ENCODE measurements at places on chromosomes 16 and 17. TPM values are rescaled to one million over a fixed set of nuclear protein-coding genes. Genes with fewer than 3 reads are reported as not detected.
A peak's percentile ranks its signal among the peaks of the same experiment; 100 is the strongest.

DNA sequence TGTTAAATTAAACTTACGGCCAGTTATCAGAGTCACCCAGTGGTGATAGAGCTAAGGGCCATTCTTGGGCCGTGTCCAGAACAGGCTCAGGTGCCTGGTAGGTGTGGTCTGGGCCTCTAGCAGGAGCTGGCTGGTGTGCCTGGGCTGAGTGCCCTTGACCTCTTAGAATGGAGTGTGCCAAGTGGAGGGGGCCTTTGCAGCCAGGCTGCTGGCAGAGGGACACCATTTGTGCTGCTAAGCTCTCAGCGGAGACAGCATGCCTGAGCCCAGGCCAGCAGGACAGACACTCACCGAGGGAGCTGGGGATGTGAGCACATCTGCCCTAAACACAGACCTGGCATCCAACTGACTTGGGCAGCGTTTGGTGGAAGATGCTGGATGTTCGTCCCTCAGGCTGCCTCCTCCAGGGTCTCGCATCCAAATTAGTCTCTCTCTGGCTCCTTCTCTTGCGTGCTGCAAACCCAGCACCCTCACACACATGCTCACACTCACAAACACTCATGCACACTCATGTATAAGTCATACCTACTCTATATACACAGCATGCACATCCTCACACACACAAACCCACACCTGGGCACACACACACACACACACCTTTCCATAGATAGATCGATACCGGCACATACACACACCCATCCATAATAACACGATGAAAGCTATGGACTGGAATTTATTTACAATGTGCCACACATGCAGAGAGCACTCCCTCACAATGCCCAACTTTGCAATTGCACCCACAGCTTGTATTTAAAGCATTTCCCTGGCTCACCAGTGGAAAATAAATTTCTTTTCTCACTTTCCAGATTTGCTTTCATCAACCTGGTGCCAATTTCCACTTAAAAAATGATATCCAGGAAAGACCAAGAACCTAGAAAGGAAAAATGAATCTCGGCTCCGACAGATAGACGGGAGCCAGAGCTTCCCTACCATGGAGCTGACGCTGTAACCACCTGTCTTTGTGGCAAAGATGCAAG is 33.6 kb upstream of the CDH5 start:
- DNase-seq = no peak

- DNase-seq = no peak
Measured at GRCh38 chr17:63701868-63702720, 2.2 kb upstream of the LIMD2 start.

- no peak for DNase-seq
Measured at GRCh38 chr16:11302977-11303376, 21.8 kb upstream of the PRM1 start.

DNA sequence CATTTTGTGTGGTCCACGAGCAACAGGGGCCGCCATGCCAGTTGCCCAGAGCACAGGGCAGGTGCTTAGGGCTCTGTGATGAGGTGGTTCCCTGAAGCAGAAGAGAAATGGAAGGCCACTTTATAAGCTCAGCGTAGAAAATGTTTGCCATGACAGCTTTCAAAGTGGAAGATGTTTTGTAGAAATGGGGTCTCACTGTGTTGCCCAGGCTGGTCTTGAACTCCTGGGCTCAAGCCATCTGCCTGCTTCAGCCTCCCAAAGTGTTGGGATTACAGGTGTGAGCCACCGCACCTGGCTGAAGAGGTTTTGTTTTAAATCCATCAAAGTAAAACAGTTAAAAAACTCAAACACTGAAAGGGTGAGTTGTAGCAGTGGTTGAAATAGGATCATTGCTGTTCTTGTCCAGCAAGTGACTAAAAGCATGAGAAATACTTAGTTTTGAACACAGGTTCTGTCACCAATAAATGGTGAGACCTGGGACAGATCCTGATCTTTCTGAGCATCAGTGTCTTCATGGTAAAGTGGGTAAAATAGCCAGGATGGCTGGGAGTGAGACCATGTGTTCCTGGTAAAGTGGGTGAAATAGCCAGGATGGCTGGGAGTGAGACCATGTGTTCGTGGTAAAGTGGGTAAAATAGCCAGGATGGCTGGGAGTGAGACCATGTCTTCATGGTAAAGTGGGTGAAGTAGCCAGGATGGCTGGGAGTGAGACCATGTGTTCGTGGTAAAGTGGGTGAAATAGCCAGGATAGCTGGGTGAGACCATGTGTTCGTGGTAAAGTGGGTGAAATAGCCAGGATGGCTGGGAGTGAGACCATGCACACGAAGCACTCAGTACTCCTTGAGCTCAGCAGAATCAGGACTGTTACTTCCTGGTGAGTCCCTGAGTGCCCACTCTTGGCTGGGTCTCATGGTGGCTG is 46.0 kb downstream of the BANP start:
- DNase-seq = no peak

DNA sequence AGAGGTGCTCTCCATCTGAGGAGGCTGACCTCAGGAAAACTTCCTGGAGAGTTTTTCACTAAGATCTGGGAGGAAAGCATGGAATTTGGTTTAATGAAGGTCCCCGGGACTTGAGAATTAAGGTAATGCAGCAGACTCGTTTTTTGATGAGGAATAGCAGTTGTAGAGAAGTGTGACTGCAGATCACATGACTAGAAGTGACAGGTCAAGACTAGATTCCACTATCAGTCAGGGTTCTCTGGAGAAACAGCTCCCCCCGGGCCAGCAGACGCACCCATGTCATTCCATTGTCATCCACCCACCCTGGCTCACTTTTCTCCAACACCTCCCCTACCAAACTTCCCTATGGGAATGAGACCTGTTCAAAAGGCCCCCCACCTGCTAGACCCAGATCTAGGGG is 1.9 kb upstream of the DHRS13 start:
- no peak for DNase-seq

GRCh38 chr17:32810690-32811089 is 66.2 kb downstream of the MYO1D start:
- DNase-seq = no peak

DNA sequence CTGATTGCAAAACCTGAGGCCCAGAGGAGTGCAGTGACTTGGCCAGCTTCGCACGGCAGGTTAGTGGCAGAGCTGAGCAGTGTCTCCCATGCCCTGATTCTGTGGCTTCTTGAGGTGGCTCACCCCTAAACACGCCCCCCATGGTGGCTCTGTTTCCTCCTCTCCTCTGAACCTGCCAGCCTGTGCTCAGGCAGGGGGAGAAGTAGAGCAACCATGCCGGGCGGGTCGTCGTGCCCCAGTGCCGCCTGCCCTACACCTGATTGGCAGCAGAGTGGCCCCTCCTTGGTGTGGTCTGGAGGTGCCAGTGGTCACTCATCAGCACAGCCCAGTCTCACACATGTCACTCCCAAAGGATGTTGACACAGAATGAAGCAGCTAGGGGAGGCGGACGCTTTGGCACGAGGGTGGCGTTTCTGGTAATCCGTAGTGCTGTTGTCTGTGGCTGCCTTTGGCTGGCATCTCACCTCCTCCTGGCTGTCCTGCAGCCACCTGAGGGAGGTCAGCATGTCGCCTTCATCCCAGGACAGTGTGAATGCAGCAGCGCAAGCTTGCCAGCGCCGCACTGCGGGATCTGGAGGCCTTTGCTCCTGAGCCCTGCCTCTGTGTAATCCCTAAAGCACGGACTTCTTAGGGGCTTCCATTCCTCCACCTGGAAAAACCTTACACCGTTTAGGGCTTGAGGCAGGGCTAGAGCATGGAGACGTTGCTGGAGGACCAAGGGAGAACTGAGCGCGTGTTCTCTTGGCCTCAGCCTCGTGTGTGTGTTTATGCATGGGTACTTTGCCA is 294.7 kb downstream of the SEC14L1 start:
- no peak for DNase-seq

DNA sequence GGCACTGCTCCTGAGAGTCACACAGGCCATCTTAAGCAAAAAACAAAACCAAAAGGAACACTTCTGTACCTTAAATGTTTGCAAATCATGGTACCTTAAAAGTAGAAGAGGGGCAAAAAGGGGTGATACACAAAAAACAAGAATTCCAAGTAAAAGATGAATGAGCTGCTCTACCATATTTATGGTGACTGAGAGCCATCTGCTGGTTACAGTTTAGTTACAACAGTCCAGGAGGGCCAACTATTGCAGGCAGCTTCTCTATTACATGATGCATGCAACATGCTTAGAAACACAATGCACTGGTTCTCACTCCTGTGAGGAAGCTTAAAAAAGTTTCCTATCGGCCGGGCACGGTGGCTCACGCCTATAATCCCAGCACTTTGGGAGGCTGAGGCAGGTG is 53.5 kb downstream of the STX8 start:
- peak; percentile 53 for DNase-seq

- peak; percentile 64 for DNase-seq
Measured at GRCh38 chr17:7835814-7836595, 2.0 kb downstream of the KDM6B start.

GRCh38 chr17:58531661-58532554 is 17.5 kb upstream of the MTMR4 start:
- DNase-seq = peak; percentile 48

DNA sequence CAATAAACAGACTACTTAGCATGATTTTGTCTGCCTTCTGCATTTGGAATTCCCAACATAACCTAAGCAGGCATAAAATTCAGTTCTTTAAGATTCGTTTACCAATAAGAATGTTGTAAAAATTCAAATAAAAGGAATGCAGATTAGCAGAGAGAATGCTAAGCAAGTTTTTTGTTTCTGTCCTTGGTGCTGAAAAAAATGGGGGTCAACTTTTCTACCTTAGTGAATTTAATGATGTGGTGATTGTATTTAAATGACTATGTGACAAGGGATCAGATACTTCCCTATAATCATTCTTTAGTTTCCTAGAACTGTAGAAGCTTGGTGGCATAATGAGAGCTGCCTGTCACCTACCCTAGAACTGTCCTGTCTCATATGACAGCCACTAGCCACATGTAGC is 159.5 kb downstream of the RBFOX1 start:
- no peak for DNase-seq

GRCh38 chr16:2535625-2536013 is 2.2 kb upstream of the PDPK1 start:
- peak; percentile 93 for DNase-seq

DNA sequence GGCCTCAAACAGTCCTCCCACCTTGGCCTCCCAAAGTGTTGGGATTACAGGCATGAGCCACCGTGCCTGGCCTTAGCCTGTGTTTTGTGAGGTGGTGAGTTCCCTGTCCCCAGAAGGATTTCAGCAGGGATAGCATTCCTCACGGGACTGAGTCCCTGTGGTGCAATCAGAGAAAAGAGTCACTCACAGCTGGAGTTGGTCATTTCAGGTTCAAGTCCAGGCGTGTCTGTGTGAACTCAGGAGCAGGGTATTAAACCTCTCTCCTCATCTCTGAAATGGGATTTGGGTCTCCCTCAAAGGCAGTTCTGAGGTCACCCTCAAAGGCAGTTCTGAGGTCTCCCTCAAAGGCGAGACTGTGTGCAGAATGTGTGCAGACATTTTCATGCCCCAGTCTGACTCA is 28.6 kb downstream of the NPTX1 start:
- no peak for DNase-seq

DNA sequence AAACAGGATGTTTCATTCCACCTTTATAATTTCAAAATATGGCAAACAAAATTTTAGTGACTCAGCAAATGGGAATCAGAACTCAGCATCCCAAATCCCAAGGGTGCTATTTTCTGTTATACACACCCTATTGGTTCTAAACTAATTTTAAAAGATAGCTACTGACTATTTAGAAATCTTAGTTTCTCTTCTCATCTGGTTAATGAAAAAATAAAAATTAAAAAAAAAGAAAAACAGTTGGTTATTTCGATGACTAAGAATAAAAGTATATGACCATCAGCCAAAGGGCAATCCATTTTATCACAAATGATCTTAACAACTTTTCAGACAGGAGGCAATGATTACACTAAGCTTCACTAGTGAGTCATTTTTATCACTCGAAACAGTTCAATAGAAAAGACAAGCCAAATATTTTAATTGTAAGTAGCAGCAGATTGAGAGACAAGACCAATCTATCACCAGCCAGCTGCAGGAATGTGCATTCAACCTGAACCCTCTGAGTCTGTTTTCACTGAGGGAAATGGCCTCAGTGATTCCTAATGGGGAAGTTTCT is 15.2 kb downstream of the PHLPP2 start:
- peak; percentile 82 for DNase-seq

DNA sequence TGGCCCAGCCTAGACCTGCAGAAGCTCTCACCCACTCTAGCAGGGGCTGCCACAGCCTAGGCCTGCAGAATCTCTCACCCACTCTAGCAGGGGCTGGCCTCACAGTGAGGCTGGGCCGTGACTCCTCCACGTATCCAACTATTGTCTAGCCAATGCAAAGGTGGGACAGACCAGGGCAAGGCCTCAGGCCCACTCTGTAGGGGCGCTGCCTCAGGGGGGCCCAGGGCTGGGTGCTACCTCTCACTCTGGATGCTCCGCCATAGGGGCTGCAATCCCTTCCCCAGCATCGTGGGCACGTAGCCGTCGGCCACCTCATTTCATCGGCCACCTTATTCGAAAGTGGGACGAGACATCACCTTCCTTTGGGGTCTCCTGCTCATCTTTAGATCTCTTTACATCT is 51.7 kb downstream of the RPH3AL start:
- no peak for DNase-seq

GRCh38 chr17:73795730-73796129 is 151.5 kb upstream of the SDK2 start:
- no peak for DNase-seq

DNA sequence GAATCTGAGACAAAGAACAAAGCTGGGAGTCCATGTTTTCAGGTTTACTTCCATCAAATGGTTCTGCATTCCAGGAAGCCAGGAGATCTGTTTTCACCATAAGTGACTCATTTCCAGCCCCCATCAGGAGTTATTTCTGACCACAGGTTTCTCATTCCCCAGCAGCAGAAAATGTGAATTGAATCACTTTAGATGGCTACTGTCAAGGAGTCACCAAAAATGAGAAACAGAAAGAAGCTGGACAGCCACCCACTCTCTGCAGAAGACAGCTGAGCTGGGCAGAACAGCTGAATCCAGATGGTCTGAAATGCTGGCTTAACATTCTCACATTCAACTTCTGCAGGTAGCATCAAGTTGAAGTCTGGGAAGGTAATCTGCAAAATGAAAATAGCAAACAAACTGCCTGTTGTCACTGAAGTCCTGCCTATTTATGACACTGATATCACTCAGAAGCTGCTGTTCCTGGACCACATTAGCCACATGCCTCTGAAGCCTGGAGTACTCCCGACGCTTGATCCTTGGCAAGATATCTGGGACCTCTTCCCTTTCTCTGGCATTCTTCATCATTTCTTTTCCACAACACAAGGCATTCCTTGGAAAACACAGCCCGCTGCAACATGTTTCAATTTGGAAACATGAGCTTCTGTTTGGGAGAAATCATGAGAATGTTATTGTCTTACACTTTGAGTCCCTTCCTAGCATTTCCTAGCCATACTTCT is 15.3 kb downstream of the CCL11 start:
- DNase-seq = no peak

The PRSS22 gene
- not detected for total RNA-seq

The MYH8 gene
- not detected for total RNA-seq

The FADS6 gene
- not detected for total RNA-seq

The TEKT1 gene
- total RNA-seq = not detected

The CD300E gene
- total RNA-seq = not detected

The LIMD2 gene
- total RNA-seq = 3.3 TPM

The TAC4 gene
- not detected for total RNA-seq

The PTGES3L gene
- total RNA-seq = not detected

The CDH13 gene
- total RNA-seq = 21.1 TPM

The TM4SF5 gene
- not detected for total RNA-seq

Measured in fibroblast of lung (primary cell).